ENCODE measurements at places on chromosomes 2 and 18. TPM values are rescaled to one million over a fixed set of nuclear protein-coding genes. Genes with fewer than 3 reads are reported as not detected.

PPM1G gene
- 103 TPM for polyA plus RNA-seq

ERICH2 gene
- 2.2 TPM for polyA plus RNA-seq

ACOXL gene
- 0.83 TPM for polyA plus RNA-seq

SPATA3 gene
- polyA plus RNA-seq = not detected

HOXD13 gene
- 0.14 TPM for polyA plus RNA-seq

DSC2 gene
- polyA plus RNA-seq = 47.2 TPM

COLEC11 gene
- polyA plus RNA-seq = 3.0 TPM

ARHGAP28 gene
- polyA plus RNA-seq = 71.0 TPM

ABCG5 gene
- 0.31 TPM for polyA plus RNA-seq

PLB1 gene
- 1.4 TPM for polyA plus RNA-seq

MGAT5 gene
- polyA plus RNA-seq = 53.7 TPM

DOK1 gene
- 8.6 TPM for polyA plus RNA-seq
